IMR-90 (cell line): ENCODE measurements at places on chromosomes 4 and X. TPM values are rescaled to one million over a fixed set of nuclear protein-coding genes. Genes with fewer than 3 reads are reported as not detected.

GRCh38 chrX:20265221-20265725 lies 1.4 kb downstream of the RPS6KA3 start:
- no peaks in the 10 kb centered on the region for H3K27me3 ChIP-seq
- no peaks in the 10 kb centered on the region for H3K36me3 ChIP-seq
- peak overlapping the region; percentile 95 for H3K4me3 ChIP-seq
- peak; percentile 89 for DNase-seq

DNA sequence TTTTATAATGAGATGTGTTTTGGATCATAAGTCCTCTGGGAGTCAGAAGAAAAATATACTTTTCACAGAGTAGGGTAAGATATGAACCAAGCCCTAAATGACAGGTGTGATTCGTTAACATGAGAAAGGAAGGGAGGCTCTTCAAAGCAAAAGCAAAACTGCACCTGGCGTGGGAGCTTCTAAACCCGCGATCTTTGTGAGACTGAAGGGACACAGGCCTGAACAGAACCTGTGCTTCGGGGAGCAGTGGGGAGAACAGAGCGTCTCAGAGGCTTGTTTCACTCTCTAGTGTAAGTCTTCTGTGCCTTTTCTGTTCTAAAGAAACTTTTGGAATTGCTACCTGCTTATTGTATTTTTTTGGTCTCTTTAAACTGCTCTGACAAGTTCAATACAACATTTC lies 30.2 kb upstream of the CYP4V2 start:
- H3K36me3 ChIP-seq: no peaks in the 10 kb centered on the region
- H3K4me3 ChIP-seq: no peak overlapping the region
- H3K4me1 ChIP-seq: no peaks in the 10 kb centered on the region
- no peak overlapping the region for H3K27ac ChIP-seq
- H3K27me3 ChIP-seq: no peaks in the 10 kb centered on the region; the same call in 1 of the 2 replicates

DNA sequence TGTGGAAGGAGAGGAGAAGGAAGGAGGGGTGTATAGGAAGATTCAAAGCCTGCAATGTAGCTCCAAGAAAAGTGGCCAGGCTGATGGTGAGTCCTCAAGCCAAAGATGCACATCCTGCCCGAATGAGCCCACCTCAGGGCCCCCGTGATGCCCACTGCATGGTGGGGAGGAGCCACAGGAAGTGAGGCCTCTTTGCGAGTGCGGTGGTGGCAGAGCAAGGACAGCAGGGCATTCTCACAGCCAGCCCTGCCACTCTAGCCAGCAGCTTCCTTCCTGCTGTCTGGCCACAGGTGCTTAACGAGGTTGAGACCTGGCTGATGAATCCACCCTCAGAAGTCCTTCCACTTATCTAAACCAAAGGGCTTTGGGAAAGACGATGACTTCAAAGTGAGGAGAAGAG lies 55.8 kb downstream of the BCOR start:
- H3K4me3 ChIP-seq: no peak overlapping the region
- no peaks in the 10 kb centered on the region for H3K4me1 ChIP-seq
- no peak for DNase-seq
- H3K27ac ChIP-seq: no peak overlapping the region
- no peaks in the 10 kb centered on the region for H3K27me3 ChIP-seq

- no peak overlapping the region for H3K27ac ChIP-seq
- no peak for DNase-seq
- H3K36me3 ChIP-seq: no peaks in the 10 kb centered on the region
- H3K27me3 ChIP-seq: no peaks in the 10 kb centered on the region
- H3K4me3 ChIP-seq: no peak overlapping the region
Measured at GRCh38 chrX:87391742-87392141, 125.9 kb upstream of the KLHL4 start.

DNA sequence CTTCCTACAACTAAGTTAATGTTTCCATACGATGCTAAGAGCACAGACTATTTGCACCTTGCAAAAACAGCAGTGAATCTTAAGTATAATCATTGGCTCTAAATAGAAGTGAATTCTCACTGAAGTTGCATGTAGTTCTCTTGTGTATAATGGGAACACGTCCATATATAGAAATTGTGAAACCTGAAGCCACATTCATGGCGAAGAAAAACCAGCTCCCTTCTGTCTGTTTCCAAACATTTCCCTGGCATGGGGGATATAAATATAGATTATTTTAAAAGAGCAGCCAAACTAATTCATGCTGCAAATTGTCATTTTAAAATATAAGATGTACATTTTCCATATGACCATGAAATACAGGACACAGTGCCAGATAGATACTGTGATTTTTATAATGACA lies 71.1 kb downstream of the TRAM1L1 start:
- no peaks in the 10 kb centered on the region for H3K36me3 ChIP-seq
- H3K4me3 ChIP-seq: no peak overlapping the region
- no peak overlapping the region for H3K27ac ChIP-seq
- no peaks in the 10 kb centered on the region for H3K27me3 ChIP-seq

DNA sequence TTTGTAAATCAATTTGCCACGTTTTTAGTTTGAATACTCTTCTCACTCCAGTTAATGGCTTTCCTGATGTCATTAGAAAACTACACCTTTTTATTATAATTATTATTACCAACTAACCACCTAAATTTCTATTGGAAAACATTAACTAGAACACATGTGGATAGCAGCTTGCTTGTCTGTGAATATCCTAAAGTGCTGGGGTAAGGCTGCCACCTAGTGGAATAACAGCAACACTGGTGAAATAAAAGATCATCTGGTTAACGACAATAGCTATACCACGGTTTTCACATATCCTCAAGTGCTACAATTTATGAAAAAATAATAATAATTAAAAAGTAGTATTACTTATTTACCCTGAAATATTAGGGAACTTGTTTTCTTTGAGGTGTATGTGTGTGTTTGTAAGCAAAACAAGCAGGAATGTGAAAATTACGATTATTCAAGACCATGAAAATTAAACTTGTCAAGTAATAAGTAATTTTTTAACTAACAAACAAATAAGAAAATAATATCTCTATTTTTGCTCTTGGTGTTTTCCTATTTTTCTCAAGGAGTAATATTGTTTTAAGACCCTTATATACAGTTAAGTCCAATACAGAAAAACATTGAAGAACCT lies 130.1 kb upstream of the TECRL start:
- no peaks in the 10 kb centered on the region for H3K36me3 ChIP-seq
- no peaks in the 10 kb centered on the region for H3K4me1 ChIP-seq
- no peak overlapping the region for H3K4me3 ChIP-seq

TEX13B gene
- polyA plus RNA-seq: not detected in 2 replicates

RAB9B gene
- polyA plus RNA-seq: 0.34 and 0.58 TPM in 2 replicates

ASMT gene
- polyA plus RNA-seq: not detected in 2 replicates

MAGEC1 gene
- not detected in 2 replicates for polyA plus RNA-seq

TMEM150C gene
- 0.09 and 0.10 TPM in 2 replicates for polyA plus RNA-seq

RRH gene
- 0.05 and 0.11 TPM in 2 replicates for polyA plus RNA-seq
